ENCODE measurements at places on chromosomes 1 and 21. TPM values are rescaled to one million over a fixed set of nuclear protein-coding genes. Genes with fewer than 3 reads are reported as not detected.
A peak's percentile ranks its signal among the peaks of the same experiment; 100 is the strongest.

DNA sequence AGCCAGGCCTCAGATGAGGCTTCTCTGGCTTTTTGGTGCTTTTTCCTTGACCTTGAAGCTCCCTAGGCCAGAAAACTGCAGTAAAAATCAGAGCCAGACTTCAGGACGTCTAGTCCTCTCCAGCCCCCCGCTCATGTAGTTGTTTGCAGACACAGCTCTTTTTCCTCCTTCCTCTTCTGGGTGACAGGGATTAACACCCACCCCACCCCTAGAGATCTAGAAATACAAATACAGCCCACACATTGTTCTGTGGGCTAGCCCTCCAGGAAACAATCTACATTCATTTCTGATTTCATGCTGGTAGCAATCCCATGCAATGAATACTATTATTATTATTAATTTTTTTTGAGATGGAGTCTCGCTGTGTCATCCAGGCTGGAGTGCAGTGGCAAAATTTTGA is 9.9 kb upstream of the CLSTN1 start:
- no peak for DNase-seq

DNA sequence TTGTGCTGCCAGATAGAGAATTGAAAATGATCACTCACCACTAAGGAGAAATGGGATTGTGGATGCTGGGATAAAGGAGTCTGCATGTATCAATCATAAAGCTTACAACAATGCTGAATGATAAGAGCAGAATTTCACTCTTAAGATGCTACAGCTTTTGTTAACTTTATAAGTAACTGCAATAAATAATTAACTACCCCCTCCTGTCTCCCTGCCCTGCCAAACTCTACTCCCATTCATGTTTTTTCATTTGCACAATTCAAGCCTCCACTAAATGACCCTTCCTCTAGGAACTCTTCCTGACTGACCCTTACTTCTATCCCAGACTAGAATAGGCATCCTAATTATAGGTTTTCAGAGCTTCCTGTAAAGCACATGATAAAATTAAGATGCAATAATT is 14.9 kb downstream of the MTF1 start:
- DNase-seq: no peak

DNA sequence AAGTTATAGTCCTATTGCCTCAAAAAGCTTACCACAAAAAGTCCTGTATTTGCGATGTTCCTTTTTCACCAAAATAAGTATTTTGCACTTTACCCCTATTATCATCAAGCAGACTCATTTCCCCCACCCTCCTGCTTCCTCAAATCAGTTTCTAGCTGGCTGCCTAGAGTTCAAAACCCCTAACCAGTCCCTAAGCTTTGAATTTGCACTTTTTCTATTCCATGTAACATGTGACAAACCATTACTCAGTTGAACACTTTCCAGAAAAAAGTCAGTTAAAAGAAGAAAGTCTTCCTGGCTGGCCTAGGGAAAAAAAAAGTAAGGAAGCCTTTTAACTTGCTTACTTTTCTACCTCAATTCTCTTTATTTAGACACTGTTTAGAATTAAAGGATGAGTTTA is 8.2 kb downstream of the CEP170 start:
- no peak for DNase-seq

GRCh38 chr1:110230381-110231199 is 20.5 kb downstream of the KCNC4 start:
- no peak for DNase-seq

GRCh38 chr1:24881034-24881433 is 49.0 kb downstream of the RUNX3 start:
- DNase-seq: no peak

DNA sequence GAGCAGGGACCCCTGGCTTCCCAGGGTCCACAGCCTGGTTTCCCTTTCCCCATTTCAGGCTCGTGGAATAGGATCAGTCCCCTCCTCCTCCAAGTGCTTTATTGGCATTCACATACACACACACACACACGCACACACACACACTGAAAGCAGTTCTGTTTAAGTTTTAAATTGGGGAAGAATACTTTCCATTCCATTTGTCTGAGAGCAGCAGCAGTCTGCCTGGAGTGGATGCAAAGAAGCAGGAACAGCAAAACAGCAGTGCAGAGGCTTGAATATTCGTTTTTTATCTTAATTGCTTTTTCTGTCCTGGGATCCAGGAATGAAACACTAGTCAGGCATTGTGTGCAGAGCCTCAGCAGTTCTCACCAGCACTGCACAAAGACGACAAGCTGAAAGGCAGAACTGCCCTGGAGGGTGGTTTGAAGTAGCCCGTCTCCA is 7.1 kb downstream of the CYB561D1 start:
- no peak for DNase-seq

DNA sequence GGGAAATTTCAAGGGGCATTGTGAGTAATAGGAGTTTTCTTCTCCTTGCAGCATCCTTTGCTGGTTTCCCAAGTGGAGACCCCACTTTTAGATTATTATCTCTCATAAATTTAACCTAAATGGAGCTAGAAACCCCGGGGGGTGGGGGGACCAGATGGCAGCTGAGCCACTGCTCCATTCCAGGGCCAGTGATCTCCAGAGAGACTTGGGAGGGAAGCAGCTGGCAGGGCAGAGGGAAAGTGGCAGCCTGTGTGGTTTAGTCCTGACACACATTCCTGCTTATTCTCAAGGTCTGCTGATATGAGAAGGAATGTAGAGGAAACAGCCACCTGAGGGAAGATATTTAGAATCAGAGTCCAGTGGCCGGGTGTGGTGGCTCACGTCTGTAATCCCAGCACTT is 16.3 kb downstream of the PCP4L1 start:
- no peak for DNase-seq

DNA sequence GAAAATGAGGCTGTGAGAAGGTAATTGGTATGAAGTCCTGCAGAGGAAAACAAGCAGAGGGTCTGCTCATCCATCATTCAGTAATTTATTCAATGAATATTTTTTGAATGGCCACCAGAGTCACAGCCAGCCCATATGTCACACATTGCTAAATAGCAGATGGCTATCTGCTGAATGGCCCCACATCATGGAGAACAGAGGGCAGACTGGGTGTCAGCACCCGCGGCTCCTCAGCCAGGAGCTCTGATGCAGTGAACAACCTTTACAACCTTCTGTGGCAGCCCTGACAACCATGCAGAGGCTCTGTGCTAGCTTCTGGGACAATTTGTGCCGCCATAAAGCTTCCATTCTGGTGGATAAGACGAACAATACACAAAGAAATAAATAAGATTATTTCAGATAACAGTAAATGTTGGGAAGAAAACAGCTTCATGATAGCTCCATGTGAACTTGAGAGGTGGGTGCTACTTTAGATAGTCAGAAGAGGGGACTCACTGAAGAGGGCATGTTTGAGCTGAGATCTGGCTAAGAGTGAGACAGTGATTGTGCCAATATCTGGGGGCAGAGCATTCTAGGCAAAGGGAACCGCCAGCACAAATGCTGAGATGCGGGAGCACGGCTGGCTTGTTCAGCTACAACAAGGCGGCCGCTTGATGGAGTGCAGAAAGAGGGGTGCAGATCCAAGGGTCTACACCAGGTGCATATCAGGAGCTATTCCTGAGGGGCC is 2.8 kb upstream of the C1orf210 start:
- no peak for DNase-seq

LCE6A gene
- total RNA-seq: not detected

- DNase-seq: no peak
These were observed 68.0 kb upstream of the C1orf105 start for GRCh38 chr1:172352435-172352834.

GRCh38 chr1:113340038-113340437 is 50.3 kb upstream of the MAGI3 start:
- DNase-seq: no peak

DNA sequence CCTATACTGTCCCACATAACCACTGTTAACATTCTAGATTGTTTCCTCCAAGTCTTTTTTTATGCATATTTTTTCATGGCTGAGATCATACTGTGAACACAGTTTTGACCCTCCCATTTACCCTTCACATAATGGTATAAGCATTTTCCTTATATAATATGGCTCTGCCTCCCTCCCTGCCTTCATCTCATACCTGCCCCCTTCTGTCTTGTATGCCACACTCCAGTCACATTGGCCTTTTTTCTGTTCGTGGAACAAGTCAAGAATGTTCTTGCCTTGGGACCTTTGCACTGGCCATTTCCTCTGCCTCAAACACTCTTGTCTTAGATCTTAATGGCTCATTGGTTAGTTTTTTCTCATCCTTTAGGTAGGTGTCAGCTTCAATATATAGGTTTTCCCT is 24.3 kb upstream of the ELAVL4 start:
- DNase-seq: no peak

SIPA1L2 gene
- 120 TPM for total RNA-seq

DNA sequence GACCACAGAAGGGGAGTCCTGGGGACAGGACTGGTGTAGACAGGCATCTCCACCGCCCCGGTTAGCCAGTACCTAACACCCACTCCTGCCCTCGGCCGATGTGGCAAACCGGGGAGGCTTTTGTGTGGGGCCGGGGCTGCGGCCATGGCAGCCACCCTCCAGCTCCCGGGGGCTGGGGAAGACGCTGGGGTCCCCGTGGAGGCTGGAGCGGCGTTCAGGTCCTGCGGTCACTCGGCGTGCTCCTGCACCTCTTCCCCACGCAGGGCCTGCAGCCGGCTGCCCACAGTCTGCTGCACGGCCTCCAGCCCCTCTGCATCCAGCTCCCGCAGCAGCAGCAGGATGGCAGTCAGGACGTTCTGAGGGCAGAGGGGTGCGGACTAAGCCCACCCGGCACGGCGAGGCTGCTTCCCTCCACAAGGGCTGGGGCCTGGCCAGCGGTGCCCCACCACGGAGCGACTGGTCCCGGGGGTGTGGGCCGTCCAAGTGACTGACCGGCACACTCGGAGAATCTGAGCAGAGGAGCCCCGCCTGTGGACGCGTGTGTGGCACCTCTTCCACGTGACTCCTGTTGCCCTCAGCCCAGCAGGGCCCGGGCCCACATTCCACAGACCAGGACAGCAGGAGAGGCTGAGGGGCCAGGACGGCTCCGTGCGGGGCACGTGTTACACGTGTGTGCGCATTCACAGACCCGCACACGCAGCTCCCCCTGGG is 9.1 kb downstream of the CFAP410 start:
- no peak for DNase-seq

GRCh38 chr1:183580281-183580682 is 10.0 kb downstream of the NCF2 start:
- no peak for DNase-seq

DNA sequence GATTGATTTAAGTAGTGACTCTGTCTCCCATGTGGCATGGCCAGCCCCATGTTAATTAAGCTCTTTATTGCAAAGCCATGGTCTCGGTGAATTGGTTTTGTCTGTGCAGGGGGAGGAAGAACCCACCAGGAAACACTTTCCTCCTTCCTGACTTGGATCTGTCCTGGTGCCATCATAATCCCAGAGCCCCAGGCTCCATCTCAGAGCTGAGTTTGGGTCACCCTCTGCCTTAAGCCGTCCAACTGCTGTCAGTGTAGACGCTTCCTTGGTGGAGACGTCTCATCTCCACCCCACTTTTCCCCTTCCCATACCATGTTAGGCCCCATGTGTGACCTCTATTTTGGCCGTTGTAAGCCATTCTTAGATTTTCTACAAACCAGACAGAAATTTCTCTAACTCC is 36.0 kb upstream of the COL6A2 start:
- no peak for DNase-seq

DNA sequence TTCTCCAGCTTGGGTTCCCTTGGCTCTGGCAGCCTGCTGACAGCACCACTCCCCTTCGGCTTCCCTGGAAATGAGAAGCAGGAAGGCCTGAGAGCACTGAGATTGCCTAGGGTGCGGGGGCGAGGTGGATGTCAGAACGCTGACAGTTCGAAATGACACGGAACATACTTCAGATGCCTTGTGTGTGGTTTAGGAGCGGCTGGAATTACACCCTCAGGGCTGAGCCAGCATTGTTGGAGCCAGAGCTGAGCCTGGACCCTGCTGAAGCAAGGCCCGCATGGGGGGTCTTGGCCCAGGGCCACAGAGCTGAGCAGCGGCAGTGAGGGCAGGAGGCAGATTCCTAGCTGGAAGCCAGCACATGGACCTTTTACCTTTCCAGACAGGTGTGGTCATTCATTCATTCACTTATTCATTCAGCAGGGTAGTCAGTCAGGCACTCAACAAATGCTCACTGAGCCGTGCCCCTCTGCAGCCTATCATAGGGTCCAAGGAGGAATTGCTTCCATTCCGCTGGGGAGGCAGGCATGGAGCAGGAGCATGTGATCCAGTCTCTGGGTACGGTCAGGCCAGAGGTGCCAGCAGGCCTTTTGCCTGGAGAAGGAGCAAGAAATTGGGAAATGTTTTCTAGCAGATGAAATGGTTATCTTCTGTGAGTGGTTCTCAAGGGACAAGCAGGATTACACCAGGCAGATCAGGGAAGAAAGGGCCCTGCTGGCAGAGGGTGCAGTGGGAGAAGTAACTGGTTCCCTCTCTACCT is 6.6 kb upstream of the FOXE3 start:
- no peak for DNase-seq

DNA sequence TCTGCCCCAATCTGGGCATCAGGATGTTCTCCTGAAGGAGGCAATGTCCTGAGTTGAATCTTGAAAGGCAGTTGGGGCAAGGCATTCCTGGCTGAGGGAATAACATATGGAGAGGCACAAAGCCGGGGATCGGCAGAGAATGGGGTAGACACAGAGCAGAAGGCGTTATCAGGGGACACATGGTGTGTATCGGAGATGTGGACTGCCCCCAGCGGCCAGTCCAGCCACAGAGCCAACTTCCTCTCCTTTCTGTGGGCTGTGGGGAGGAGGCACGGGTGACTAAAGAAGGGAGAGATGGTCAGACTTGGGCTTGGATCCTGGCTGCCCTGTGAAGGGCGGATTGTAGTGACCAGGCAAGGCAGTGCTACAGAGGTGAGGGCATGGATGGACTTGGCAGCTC is 32.1 kb downstream of the FOXD2 start:
- DNase-seq: no peak

OR2L2 gene
- not detected for total RNA-seq

DNA sequence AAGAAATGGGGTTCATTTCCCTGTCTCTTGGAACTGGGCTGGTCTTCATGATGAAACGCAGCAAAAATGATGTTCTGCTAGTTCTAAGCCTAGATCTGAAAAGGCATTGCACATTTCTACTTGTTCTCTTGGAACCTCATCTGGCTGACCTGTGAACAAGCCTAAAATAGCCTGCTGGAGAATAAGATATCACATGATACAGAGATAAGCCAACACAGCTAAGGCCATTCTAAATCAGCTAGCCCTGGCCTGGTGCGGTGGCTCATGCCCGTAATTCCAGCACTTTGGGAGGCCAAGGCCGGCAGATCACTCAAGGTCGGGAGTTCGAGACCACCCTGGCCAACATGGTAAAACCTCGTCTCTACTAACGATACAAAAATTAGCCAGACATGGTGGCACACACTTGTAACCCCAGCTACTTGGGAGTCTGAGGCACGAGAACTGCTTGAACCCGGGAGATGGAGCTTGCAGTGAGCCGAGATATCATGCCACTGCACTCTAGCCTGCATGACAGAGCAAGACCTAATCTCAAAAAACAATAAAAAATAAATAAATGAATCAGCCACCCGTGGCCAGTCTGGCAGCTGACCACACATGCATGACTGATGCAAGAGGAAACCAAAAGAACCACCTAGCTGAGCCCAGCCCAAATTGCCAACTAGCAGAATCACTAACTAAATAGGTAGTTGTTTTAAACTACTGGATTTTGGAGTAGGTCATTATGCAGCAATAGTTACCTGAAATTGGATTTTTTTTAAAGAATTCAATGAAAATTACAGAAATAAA is 18.0 kb downstream of the CD244 start:
- DNase-seq: no peak

GRCh38 chr1:67544921-67545320 is 114.7 kb upstream of the SERBP1 start:
- DNase-seq: no peak

GRCh38 chr1:248873993-248874533 is 15.2 kb upstream of the ZNF692 start:
- DNase-seq: peak; percentile 84

GRCh38 chr1:27348861-27349783 is 7.3 kb downstream of the SYTL1 start:
- DNase-seq: peak; percentile 49

RGS8 gene
- total RNA-seq: not detected
